ENCODE measurements at places on chromosomes 3 and 15.

DNA sequence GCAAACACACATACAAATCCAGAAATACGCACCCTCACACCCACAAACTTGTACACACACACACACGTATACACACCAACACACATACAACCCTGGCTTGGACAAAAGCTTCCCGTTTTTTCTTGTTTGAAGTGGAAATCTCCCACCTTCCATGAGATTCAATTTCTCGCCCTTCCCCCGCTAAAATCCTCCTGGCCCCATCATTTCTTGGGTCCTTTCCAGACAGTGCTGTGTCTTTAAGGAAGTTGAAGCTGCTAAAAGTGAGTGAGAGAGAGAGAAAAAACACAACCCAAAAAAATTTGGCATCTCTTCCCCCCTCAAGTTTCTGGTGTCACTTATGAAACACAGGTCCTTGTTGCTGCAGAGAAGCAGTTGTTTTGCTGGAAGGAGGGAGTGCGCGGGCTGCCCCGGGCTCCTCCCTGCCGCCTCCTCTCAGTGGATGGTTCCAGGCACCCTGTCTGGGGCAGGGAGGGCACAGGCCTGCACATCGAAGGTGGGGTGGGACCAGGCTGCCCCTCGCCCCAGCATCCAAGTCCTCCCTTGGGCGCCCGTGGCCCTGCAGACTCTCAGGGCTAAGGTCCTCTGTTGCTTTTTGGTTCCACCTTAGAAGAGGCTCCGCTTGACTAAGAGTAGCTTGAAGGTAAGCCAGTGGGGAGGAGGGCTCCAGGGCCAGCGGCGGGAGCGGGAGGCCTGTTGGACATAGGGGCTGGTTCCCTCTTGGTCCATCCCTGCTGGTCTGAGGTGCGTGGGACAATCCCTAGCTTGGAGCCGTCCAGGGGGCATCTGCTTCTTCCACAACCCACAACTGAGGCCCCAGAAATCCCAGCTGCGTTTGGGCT lies at the start of gene ISLR:
TSS of gene ISLR (plus strand) at position 331 of the 839 bp plus-strand sequence. CDS start 1,149 bp downstream, outside the sequence.
- DNase-seq: peak; percentile 14

- no peak for DNase-seq
These were observed 4.3 kb downstream of the PDIA5 start for GRCh38 chr3:123071146-123071545.

DNA sequence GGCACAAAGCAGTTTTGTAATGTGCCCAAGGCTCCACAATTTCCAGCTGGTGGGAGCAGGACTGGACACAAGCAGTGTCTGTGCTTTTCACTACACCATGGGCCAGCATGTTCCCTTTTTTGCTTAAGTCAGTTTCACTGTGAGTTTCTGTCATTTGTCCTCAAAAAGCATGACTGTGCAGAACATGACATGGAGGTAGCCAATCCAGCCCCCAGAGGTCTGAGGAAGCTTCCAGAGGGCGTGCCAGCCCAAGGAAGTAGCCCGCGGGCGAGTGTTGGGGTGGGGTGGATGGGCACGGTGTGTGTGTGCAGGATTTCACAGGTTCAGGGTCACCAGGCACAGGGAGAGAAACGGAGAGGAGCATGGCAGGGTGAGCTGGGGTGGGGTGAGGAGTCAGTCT lies 8.0 kb upstream of the EEFSEC start:
- DNase-seq: peak; percentile 23

DNA sequence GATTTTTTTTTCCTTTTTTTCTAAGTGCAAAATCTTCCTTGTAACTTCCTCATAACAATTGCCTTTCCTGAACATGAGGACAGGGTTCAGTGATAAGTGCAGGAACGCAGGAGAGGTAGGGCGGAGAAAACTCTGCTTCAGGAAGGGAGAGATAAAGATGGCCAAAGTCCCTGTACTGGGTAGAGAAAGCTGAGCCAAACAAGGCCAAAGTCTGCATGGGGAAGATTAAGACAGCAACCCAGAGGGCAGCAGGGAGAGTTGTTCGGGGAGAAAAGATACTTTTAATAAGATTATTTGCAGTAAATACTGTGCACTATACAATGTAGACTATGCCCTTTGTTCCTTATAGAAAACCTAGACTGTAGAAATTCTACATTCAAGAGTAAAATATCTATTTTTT lies 55.4 kb upstream of the LRRFIP2 start:
- DNase-seq: no peak

GRCh38 chr3:141540531-141540930 lies 53.7 kb downstream of the RASA2 start:
- DNase-seq: no peak

DNA sequence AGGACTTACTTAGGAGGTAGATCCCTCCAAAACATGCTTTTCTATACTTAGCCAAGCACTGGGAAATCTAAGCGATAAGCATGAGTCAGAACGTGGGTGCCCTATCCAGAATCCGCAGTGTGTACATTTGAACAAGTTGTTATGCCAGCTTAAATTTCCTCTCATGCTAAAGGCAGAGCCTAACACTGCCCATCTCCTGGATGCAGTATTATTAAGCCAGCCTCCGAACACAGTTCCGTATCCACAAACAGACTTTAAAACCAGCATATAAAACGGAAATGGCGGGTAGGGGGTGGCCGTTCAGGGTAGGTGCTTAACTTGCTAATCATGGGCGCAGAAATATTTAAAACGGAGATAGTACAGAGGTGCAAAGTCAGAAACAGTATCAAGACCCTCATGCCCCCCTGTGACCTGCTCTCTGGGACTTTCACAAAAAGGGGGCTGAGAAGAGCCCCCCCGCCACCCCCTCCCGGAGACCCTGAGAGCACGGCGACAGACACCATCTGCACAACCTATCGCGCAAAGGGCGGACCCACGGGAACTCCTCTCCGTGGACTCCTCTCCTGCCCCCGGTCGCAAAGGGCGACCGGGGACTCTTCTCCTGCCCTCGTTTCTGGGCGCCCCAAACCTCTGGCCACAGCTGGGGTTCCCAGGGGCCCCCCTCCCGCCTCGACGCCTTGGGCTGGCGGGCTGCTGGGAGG lies 889 bp upstream of the LRRIQ4 start:
- DNase-seq: peak; percentile 37

GRCh38 chr15:86399041-86399954 lies 319.6 kb downstream of the AGBL1 start:
- DNase-seq: no peak

- DNase-seq: no peak
These were observed 23.5 kb upstream of the PAQR5 start for GRCh38 chr15:69275074-69275670.

- no peak for DNase-seq
These were observed 295.2 kb upstream of the THBS1 start for GRCh38 chr15:39285663-39286062.

GRCh38 chr3:53166206-53166605 lies 5.2 kb downstream of the PRKCD start:
- DNase-seq: no peak

DNA sequence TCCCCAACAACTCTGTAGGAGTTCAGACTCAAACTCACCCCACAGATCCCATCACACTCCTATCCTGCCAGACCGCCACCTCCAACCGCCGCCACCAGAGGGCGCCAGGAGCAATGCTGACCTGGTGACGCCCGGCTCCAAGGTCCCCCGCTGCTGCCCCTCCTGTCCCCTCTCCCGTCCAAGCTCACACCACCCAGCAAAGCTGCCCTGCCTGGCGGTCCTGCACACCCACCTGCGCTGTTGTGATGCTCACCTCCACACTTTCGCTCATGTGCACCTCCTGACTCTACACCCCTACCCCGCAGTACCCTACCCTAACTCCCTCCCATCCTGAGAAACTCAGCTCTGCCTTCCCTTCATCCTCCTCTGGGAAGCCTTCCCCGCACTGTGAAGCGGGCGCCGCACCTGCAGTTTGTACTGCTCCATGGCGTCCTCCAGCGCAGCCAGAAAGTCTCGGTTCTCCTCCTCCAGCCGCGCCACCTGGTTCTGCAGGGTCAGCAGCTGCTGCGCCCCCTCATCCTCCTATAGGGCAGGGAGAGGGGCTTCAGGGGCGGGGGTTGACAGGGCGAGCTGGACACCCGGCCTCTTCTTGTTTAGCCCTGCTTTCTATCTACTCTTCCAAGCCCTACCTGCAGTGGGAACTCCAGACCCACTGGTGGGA lies 7.9 kb downstream of the KIF7 start:
- DNase-seq: peak; percentile 79

DNA sequence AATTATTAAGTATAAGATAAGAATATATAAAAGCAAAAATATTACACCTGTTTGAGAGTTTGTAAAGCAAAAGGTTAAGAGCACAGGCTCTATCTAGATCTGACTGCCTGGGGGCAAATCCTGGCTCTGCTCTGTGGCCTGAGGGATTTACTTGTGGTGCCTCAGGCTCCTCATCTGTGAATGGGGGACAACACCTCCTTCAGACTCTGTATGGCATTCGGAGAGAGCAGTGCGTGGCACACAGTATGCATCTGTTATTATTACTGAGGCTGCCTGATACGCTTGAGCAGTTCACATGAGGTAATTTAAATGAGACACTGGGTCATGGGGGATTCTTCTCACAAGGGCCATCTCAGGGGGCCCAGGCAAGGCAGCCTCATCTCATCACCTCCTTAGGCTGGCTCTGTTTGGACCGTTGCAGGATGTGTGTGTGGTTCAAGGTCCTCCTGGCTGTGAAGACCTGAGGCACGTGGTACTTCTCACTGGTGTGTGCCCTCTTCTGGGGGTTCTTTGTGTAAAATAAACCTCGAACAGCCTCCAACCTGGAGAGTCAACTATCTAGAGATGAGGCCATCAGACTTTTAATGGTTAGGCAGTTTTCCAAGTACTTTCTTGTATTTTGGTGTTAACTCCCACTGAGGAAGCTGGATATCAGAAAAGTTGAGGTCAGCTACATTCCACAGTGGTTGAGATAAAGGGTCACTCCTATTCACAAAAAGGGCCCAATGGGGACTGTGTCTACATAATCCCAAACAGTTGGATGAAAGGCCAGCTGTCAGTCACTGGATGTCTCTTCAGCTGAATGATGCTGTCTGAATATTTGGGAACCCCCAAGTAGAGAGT lies 9.0 kb downstream of the GNB5 start:
- DNase-seq: no peak

- DNase-seq: no peak
These were observed 5.4 kb upstream of the TBC1D5 start for GRCh38 chr3:17747890-17748247.

- peak; percentile 30 for DNase-seq
These were observed 30.8 kb downstream of the SH3GL3 start for GRCh38 chr15:83477808-83478537.

DNA sequence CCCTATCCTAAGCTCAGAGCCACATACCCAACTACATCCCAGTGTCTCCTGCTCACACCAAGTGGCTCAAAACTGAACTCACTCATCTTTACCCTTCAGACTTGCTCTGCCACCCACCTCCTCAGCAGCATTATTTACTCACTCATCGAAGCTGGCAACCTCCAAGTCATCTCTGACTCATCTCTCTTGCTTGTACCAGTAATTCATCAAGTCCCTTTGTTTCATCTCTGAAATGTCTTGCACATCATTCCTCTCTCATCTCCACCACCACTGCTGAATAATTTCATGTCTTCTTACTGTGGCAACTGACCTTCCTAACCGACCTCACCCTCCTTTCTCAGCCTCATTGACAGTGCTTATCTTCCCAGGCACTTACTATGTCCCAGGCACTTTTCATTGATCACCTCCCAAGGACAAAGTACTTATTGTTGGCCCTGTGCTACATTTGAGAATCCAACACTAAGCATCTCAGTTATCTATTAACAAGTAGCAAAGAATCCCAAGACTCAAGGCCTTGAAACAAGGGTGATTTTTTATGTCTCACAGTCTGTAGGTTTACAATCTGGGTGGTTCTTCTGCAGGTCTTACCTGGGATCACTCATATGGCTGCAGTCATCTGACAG lies 82.0 kb downstream of the MRPL46 start:
- no peak for DNase-seq

- DNase-seq: no peak
These were observed 55.7 kb upstream of the LMOD3 start for GRCh38 chr3:69178082-69178481.

- no peak for DNase-seq
These were observed 18.4 kb downstream of the FLNB start for GRCh38 chr3:58026598-58026997.

DNA sequence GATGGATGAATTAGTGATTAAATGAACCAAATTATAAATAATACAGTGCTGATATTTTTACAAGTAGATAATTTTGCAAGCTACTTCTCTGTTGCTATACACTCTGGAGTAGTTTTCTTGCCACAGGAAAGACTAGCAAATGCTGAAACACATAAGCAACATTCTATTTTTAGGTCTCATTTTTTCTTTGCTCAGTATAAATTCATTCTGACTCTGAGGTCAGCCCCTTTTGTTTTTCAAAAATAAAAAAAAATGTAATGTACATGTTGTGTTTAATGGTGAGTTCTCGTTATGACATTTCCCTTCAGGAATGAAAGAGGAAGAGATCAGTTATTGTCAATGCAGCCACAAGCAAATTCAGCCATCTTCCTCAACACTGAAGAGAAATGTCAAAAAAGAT lies 24.9 kb downstream of the GJD2 start:
- no peak for DNase-seq

DNA sequence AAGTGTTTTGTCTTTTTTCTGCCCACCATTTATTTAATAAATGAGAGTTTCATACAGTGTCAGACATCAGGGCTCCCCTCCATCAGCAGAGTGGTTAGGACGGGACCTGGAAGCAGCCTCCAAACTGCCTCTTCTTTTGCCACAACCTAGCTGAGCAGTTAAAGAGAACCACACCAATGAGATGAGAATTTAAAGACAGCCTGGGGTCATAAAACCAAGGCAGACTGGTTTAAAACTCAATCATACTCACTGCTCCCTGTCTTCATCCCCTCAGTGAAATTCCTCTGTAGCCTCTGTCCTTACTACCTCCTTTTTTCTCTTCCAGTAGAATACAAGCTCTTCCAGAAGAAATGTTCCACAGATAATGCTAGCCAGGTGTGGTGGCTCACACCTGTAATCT lies 78.7 kb downstream of the WWTR1 start:
- no peak for DNase-seq

- DNase-seq: no peak
These were observed 99.8 kb downstream of the SEC22A start for GRCh38 chr3:123301331-123302184.

- DNase-seq: peak; percentile 92
These were observed 74.1 kb downstream of the LRTM1 start for GRCh38 chr3:54853573-54854404.

DNA sequence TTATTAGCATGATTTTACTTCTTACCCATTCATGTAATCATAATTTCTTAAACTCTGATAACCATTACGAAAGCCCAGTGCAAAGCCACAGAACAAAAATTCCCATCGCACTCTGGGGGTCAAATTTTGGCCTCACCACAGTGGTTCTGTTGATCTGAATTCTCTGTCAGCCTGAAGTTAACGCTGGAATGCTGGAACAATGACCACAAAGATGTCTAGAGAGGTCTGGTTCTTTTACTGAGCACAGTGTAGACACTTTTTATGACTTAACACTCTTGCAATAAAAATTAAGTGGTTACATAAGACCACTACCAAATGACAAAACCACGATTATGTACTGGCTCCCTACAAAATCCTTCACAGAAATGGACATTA lies 94.7 kb downstream of the PDZRN3 start:
- DNase-seq: no peak
